Uterine smooth muscle cell (primary cell): ENCODE measurements at places on chromosomes 5 and 9. TPM values are rescaled to one million over a fixed set of nuclear protein-coding genes. Genes with fewer than 3 reads are reported as not detected.

Gene SEMA6A
- total RNA-seq = 0.12 and 0.44 TPM in 2 replicates

Gene UNC13B
- total RNA-seq = 20.7 and 28.2 TPM in 2 replicates

Gene SPINK6
- not detected in 2 replicates for total RNA-seq

Gene HRH2
- not detected in 2 replicates for total RNA-seq

Gene NR3C1
- total RNA-seq = 61.5 and 66.2 TPM in 2 replicates

Gene NR4A3
- under 0.01 and 0.25 TPM in 2 replicates for total RNA-seq

Gene PLAC8L1
- total RNA-seq = not detected in 2 replicates

Gene EFNA5
- 0.75 and 1.1 TPM in 2 replicates for total RNA-seq

Gene FUT7
- total RNA-seq = not detected in 2 replicates

Gene CKMT2
- total RNA-seq = 8.6 and 25.2 TPM in 2 replicates

Gene KIF3A
- total RNA-seq = 14.9 and 15.9 TPM in 2 replicates

Gene TAF11L4
- total RNA-seq = not detected in 2 replicates
